ENCODE measurements at places on chromosomes 11 and 22.
A peak's percentile ranks its signal among the peaks of the same experiment; 100 is the strongest.

DNA sequence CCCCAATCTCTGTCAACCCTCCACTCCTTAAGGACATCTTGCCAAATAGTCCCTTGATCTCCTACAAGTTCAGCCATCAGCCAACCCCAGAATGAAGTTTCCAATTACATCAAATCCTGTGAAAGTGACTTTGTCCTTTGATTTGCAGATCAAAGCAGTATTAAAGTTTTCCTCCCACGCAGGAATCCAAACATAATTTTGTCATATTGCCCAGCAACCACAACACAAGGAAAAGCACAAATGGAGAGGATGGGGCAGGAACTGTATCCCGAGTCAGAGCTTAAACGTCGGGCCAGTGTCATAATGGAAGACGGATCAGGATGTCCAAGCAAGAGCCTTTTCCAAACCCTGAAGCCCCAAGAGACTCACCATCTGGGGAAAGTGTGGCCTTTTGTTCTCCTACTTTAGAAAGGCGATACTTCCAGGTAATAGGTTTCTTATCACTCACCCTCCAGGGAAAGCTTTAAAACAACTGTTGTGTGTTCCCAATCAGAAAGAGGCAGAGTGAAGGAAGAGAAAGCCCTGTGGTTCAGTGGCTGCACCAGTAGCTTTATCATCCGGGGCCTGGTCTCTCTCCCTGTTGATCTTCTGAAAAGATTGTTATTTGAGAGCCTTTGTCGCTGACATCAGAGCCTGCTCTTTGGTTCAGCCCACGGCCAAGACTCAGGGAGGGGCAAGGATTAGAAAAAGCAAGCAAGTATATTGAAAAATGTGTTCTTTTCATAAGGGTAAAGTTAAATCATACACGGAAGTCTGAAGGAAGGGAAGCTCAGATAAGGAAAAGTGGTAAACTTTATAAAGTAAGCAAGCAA is 41.7 kb downstream of the EXPH5 start:
- peak; percentile 60 for DNase-seq

DNA sequence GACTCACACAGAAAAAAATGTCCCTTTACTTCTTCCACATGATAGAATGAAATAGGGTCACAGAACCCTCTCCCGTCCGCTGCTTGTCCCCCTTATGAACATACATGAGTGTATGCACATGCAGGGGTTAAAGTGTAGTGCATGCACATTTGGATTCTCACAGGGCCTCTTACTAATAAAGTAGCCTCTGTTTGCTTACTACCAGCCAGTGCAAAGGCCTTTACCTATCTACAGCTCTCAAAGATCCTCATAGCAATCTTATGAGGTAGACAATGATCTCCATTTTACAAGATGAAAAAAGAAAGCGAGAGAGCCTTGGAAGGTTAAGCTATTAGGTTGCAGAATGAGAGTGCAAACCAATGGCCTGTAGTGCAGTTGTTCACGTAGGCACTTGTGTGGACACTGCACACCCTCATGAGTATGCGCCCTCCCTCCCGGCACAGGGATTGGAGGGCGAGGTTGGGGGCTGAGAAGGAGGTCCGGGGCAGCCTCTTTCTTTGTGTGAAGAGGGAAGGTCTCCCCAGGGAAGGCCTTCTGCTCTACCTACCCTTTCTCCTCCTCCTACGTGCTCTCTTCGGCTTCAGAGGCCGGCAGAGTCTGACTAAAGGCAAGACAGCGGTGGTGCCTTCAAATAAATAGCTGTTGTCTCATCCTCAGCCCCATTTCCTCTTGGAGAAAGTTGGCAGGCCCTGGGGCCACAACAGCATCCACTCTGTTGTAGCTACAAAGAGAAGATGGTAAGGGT is 91.3 kb downstream of the CEP164 start:
- DNase-seq = peak; percentile 10

- no peak for DNase-seq
These were observed 3.6 kb downstream of the RASD2 start for GRCh38 chr22:35544189-35544588.

DNA sequence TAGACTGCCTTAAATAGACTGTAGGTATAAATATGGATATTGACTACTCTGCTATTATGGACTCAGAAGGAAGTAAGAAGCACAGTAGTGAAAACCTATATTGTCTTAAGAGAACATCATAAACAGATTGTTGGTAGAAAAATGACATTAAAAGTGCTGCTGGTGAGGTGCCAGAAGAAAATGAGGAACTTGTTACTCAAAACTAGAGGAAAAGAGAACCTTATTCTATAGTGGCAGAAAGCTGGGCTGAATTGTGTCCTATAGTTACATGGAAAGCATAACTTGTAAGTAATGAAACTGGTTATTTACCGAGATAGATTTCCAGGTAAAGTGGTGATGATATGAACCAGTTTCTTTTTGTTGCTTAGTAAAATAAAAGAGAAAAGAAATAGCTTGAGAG is 109.7 kb upstream of the CTSC start:
- DNase-seq = no peak

- DNase-seq = no peak
These were observed 20.3 kb downstream of the TEF start for GRCh38 chr22:41401781-41402648.

DNA sequence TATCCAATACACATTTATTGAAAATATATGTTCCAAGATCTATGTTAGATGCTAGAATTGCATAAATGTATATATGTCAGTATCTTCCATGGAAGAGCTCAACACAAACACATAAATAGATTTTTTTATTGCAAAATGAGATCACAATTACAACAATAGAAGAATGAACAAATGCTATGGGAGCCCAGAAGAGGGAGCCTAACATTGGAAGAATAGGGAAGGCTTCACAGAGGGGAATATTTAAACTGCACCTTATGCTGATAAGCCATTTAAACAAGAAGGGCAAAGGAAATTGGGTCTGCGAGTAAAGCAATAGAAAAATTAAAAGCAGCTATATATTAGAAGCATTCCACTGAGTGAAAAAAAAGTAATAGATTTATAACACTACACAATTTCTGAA is 96.1 kb upstream of the LRRC55 start:
- no peak for DNase-seq

- DNase-seq = no peak
These were observed 105.9 kb upstream of the ARHGAP20 start for GRCh38 chr11:110818032-110818687.

GRCh38 chr11:66007201-66007634 is 4.6 kb upstream of the CST6 start:
- peak; percentile 83 for DNase-seq
